EH (cell line): ENCODE measurements at places on chromosomes 6 and 20.

- peak; percentile 60 for DNase-seq
Observed at GRCh38 chr6:141103246-141103645, 1029.5 kb upstream of the GJE1 start.

DNA sequence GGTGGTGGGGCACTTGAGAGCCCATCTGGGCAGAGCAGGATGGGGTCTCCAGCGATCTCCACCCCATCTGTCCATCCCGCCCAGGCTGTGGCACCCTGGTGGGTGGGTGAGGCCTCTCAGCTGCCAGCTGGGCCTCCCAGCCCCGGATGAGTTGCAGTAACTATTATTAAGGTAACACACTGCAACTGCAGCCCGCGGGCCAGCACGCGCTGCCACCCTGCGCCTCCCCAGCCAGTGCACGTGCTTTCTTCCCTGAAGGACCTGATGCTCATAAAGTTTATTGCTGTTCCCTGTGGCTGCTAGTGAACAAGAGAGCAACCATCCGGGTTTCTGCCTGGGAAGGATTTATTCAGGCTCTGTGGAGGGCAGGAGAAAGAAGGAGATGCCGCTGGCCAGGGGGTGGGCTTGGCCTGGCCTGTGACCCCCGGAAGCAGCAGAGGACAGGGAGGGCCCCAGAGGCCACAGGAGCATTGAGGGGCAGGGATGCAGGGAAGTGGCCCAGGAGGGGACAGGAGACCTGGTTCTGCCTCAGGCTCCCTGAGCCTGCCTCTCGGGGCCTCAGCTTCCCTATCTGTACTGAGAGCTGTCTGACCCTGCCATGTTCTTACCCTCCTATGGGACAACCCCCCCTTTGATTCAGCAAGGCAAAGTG is 1.7 kb downstream of the IP6K3 start:
- DNase-seq: peak; percentile 50

DNA sequence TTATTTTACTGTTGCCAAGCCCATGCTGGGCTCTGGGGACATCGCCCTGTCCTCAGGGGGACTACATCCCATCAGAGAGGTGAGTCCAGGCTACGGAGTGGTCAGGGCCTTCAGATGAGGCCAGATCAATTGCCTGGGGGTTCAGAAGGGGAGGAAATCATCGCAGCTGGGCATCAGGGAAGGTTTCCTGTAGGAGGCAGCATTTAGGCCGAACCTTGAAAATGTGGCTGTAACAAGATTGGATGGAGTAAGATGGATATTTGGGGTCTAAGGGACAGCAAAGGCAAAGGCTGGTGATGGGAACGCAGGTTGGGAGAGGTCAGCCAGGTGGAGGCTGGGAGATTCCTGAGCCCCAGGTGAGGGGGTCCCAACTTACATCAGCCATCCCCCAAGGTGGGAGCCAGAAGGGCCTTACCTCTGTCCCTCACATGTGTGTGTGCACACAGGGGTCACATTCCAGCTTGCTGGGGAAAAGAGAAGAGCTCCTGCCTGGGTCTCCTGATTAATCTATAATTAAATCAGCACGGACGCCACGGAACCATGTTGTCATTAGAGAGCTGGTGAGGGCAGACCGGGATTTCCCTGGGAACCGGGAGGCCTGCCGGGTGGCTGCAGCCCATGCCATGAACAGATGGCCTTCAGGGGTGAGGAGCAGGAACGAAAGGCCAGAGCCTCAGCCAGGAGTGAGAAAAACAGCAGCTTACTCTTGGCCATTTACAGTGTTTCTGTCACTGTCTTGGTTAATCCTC is 30.5 kb upstream of the DLGAP4 start:
- DNase-seq: no peak

DNA sequence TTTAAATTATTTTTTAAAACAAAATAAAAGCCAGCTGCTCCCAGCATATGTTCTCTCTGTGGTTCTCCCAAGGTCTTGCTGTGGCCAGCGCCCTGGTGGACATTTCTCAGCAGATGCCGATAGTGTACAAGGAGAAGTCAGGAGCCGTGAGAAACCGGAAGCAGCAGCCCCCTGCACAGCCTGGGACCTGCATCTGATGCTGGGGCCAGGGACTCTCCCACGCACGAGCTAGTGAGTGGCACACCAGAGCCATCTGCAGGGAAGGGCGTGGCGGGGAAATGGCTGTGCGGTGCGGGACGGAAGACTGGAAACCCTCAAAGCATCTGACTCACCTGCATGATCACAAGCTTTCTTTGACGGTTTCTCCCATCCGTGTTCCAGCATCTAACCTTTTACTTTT is 16.5 kb downstream of the GFRA4 start:
- DNase-seq: no peak

GRCh38 chr6:55023230-55023629 is 151.1 kb upstream of the HCRTR2 start:
- no peak for DNase-seq

GRCh38 chr6:150915880-150916265 is 50.4 kb downstream of the MTHFD1L start:
- DNase-seq: no peak

GRCh38 chr20:760751-761417 is 7.4 kb downstream of the SLC52A3 start:
- peak; percentile 4 for DNase-seq
